Karpas-422 (cell line): ENCODE measurements at places on chromosomes 2 and 18. TPM values are rescaled to one million over a fixed set of nuclear protein-coding genes. Genes with fewer than 3 reads are reported as not detected.

- H3K27me3 ChIP-seq, result no peaks in the 10 kb centered on the region
- DNase-seq, result no peak
- peaks cover 5% of the 10 kb centered on the region for H3K4me1 ChIP-seq
- no peak overlapping the region for H3K27ac ChIP-seq
- H3K4me3 ChIP-seq, result no peak overlapping the region
- H3K36me3 ChIP-seq, result no peaks in the 10 kb centered on the region; the same call in 1 of the 2 replicates
These were observed 114.8 kb downstream of the ATL2 start for GRCh38 chr2:38262069-38262871.

GRCh38 chr2:172861098-172861497, 125.5 kb downstream of the RAPGEF4 start:
- H3K4me3 ChIP-seq, result no peak overlapping the region
- DNase-seq, result no peak
- no peaks in the 10 kb centered on the region for H3K4me1 ChIP-seq
- H3K27ac ChIP-seq, result no peak overlapping the region
- no peaks in the 10 kb centered on the region for H3K36me3 ChIP-seq

DNA sequence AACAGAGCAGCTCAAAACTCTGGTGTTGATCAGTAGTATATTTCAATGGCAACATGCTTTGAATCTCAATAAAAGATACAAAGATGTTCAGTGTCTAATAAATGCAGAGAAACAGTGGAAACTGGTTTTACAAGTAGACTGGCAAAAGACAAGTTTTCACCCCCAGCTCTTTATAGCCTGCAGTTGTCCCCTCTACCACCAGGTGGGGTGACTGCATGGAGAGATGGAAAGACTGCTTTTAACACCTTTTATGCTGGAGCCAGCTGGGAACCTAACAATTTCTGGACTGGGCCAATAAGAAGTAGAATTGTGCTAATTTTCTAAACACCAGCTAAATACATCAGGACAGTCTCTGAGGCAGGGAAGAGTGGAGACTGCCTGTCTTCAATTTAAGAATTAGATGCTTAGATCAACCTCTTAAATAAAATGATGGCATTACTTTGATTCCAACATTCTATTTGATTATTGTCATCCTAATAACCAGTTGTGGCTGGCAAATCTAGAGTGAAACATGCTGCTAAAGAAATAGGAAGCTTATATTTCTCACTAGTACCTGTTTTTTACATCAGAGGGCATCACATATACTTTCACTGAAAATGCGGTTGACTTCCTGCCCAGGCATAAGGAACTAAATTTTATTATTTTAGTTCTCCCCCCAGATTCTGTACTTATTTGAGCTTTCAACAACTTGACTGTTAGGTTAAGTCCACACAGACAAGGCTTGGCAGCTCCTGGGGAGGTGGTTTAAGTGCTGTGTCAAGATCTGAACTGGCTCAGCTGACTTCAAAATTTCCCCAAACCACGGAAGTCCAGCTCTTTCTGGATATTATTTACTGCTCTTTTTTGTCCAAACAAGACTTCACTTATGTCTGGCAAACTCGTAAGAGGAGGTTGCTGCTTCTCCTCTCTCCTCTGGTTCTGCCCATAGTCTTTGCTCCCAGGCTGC, 140.5 kb downstream of the TPGS2 start:
- H3K4me1 ChIP-seq, result peaks cover 49% of the 10 kb centered on the region
- DNase-seq, result peak; percentile 94
- H3K36me3 ChIP-seq, result 0 out of 2 replicates have a peak, but pooled peaks cover 3% of the 10 kb centered on the region
- H3K27me3 ChIP-seq, result no peaks in the 10 kb centered on the region

- no peak overlapping the region for H3K27ac ChIP-seq
- H3K4me1 ChIP-seq, result no peaks in the 10 kb centered on the region
- H3K36me3 ChIP-seq, result no peaks in the 10 kb centered on the region
- DNase-seq, result no peak
These were observed 19.8 kb upstream of the MAL start for GRCh38 chr2:95005726-95006125.

DNA sequence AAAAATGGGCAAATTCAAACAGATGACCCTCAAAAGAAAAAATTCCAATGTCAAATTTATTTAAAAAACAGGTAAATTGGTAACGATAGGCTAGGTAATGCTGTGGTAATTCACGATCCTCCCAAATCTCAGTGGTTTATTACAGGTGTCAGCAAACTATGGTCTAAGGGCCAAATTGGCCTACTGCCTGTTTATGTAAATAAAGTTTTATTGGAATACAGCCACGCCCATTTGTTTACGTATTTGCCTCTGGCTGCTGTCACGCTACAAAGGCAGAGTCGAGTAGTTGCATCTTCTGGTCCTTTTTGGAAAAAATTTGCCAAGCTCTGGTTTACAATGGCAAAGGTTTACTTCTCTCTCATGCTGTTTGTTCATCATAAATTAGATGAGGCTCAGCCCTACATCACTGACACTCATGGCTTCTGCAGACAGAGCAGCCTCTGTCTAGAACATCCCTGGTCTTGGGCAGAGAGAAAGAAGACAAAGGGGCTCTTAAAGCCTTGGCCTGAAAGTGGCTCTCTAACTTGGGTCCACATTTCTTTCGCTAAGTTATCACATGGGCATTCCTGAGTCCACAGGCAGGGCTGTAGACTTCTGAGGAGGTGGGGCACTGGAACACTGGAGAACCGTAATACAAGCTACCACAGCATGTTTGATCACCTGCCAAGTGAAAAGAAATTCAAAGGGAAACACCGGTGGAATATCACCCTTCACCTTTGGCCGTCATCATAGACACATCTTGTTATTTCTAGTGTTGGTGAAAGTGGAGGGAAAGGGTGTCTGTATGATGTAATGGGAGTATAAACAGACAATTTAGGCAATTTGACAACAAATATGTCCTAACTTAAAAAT, 34.8 kb downstream of the SP110 start:
- H3K36me3 ChIP-seq, result peaks cover 12% of the 10 kb centered on the region; the same call in 1 of the 2 replicates
- no peaks in the 10 kb centered on the region for H3K27me3 ChIP-seq

- no peaks in the 10 kb centered on the region for H3K36me3 ChIP-seq
- H3K4me1 ChIP-seq, result no peaks in the 10 kb centered on the region
- no peak for DNase-seq
These were observed 112.2 kb downstream of the DNAH6 start for GRCh38 chr2:84628486-84628885.

DNA sequence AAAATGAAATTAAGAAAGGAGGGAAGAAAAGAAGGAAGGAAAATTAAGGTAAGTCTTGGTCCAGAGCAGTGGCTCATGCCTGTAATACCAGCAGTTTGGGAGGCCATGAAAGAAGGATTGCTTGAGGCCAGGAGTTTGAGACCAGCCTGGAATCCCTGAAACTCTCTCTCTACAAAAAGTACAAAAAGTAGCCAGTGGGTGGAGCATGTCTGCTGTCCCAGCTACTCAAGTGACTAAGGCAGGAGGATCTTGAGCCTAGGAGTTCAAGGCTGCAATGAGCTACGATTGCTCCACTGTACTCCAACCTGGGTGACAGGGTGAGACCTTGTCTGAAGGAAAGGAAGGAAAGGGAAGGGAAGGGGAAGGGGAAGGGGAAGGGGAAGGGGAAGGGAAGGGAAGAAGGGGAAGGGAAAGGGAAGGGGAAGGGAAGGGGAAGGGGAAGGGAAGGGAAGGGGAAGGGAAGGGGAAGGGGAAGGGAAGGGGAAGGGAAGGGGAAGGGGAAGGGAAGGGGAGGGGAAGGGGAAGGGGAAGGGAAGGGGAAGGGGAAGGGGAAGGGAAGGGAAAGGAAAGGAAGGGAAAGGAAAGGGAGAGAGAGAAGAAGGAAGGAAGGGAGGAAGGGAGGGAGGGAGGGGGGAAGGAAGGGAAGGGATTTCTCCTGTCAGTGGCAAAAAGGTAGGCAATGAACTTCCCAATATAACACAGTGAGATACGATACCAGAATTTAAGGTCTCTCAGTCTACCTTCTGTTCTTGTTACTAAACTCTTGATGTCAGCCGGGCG, 412.8 kb downstream of the CMPK2 start:
- H3K27me3 ChIP-seq, result no peaks in the 10 kb centered on the region
- DNase-seq, result peak; percentile 82
- no peak overlapping the region for H3K27ac ChIP-seq
- peaks cover 8% of the 10 kb centered on the region for H3K4me1 ChIP-seq
- H3K36me3 ChIP-seq, result no peaks in the 10 kb centered on the region

- no peaks in the 10 kb centered on the region for H3K36me3 ChIP-seq
- H3K27me3 ChIP-seq, result no peaks in the 10 kb centered on the region
These were observed 118.8 kb downstream of the CTIF start for GRCh38 chr18:48657447-48658120.

- H3K4me3 ChIP-seq, result no peak overlapping the region
- DNase-seq, result no peak
- no peaks in the 10 kb centered on the region for H3K36me3 ChIP-seq
- no peaks in the 10 kb centered on the region for H3K27me3 ChIP-seq
- no peak overlapping the region for H3K27ac ChIP-seq
These were observed 67.7 kb downstream of the SLC40A1 start for GRCh38 chr2:189512879-189513278.

- DNase-seq, result peak; percentile 63
- H3K27me3 ChIP-seq, result no peaks in the 10 kb centered on the region
- H3K4me1 ChIP-seq, result no peaks in the 10 kb centered on the region
- H3K4me3 ChIP-seq, result no peak overlapping the region
- H3K27ac ChIP-seq, result no peak overlapping the region
These were observed 2005.9 kb upstream of the CELF4 start for GRCh38 chr18:39571511-39571910.

- no peak for DNase-seq
- no peaks in the 10 kb centered on the region for H3K27me3 ChIP-seq
- no peak overlapping the region for H3K27ac ChIP-seq
- no peak overlapping the region for H3K4me3 ChIP-seq
These were observed 5.0 kb downstream of the MGAT5 start for GRCh38 chr2:134258684-134259388.

- no peak for DNase-seq
- H3K4me1 ChIP-seq, result no peaks in the 10 kb centered on the region
- no peak overlapping the region for H3K4me3 ChIP-seq
These were observed 327.6 kb downstream of the NCKAP5 start for GRCh38 chr2:133240491-133241223.

DNA sequence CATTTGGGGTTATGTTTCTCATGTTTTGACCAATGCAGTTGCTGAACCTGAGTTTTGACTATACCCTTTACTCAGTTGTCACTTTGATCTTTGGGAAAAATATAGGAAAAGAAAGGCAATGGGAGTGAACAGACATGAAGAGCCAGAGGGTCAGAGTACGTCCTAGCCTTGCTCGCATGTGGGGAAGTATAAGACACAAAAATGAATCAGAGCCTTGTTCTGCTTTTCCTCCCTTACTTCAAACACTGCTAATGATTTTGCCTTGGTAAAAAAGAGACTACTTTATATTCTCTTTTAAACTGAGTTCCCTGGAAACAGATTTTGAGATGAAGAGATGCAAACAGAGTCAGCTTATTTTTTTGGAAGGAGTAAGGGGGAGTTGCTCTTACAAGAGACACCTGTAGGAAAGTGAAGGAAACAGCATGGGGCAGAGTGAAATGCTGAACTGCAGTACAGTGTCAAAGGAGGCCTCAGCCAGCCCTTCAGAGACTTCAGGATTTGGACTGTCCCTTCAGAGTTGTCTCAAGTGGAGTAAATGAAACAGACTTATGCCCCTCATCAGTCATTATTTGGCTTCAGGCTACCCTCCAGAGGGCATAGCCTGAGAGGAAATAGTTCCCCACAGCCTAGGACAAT, 11.1 kb upstream of the FAP start:
- H3K27me3 ChIP-seq, result no peaks in the 10 kb centered on the region
- H3K4me1 ChIP-seq, result no peaks in the 10 kb centered on the region
- H3K36me3 ChIP-seq, result no peaks in the 10 kb centered on the region
- H3K4me3 ChIP-seq, result no peak overlapping the region
- no peak overlapping the region for H3K27ac ChIP-seq

- no peak for DNase-seq
- no peaks in the 10 kb centered on the region for H3K27me3 ChIP-seq
- no peaks in the 10 kb centered on the region for H3K36me3 ChIP-seq
These were observed 16.2 kb upstream of the MAPRE2 start for GRCh38 chr18:35024965-35025364.

GRCh38 chr2:141933226-141933625, 197.6 kb downstream of the LRP1B start:
- no peaks in the 10 kb centered on the region for H3K36me3 ChIP-seq
- no peak for DNase-seq
- H3K4me3 ChIP-seq, result no peak overlapping the region

DNA sequence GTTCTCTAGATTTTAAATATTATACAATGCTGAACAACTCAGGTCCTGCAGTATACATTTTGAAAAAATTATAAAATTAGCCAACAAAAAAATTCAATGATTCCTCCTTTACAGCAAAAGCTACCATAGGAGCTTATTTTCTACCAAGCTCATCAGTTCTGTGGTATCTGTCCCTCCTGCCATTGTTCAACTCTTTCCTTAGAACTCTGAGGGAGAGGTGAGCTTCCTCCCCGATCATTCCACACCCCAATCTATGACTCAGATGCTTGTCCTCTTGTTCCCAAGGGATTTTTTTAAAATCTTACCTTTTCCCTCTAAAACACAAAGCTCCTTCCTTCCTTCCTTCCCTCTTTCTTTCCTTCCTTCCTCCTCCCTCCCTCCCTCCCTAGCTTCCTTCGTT, 13.5 kb downstream of the DPP4 start:
- H3K27ac ChIP-seq, result no peak overlapping the region
- H3K4me1 ChIP-seq, result no peaks in the 10 kb centered on the region
- H3K36me3 ChIP-seq, result no peaks in the 10 kb centered on the region

- no peak overlapping the region for H3K4me3 ChIP-seq
- H3K27me3 ChIP-seq, result no peaks in the 10 kb centered on the region
- no peaks in the 10 kb centered on the region for H3K36me3 ChIP-seq
- no peak for DNase-seq
- peaks cover 5% of the 10 kb centered on the region for H3K4me1 ChIP-seq
These were observed 32.1 kb downstream of the GKN2 start for GRCh38 chr2:68920481-68921170.

DNA sequence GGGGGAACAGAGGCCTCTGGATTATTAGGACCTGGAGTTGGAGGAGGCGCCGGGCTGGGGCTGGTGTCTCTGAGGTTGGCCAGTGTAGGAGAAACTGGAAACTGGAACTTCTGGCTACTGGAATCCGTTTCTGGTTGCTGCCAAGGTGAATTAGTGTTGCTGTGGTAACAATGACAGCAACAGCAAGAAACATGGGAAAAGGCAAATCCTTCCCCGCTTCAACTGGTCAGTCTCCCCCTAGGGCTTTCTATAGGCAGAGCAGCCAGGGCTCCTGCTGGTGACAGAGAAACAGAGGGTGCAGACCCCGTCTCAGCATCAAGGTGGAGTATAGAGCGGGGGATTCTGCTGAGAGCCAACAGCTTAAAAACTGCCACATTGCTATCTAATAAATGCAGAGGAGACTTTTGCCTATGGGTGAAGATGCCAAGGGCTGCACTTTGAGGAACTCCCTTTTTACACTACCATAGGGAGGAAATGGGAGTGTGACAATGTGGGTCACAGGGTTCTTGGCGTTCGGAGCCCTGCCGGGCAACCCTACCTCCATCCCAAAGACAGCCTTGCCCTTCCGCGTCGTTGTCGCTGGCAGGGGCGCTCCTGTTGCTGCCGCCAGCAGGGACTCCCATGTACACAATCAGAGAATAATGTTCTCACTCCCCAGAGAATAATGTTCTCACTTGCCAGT, 81.4 kb upstream of the CABLES1 start:
- H3K27me3 ChIP-seq, result no peaks in the 10 kb centered on the region
- H3K27ac ChIP-seq, result no peak overlapping the region
- DNase-seq, result no peak
- no peak overlapping the region for H3K4me3 ChIP-seq
- no peaks in the 10 kb centered on the region for H3K4me1 ChIP-seq

LONRF2 gene
- not detected in 2 replicates for total RNA-seq

EGR4 gene
- 0.14 and 0.75 TPM in 2 replicates for total RNA-seq

UPP2 gene
- not detected in 2 replicates for total RNA-seq

CYTIP gene
- total RNA-seq, result 72.2 and 97.7 TPM in 2 replicates

MYL1 gene
- not detected in 2 replicates for total RNA-seq

TRIM43 gene
- total RNA-seq, result not detected in 2 replicates

GDF7 gene
- under 0.01 and 0.29 TPM in 2 replicates for total RNA-seq

GPR17 gene
- not detected in 2 replicates for total RNA-seq

TRIM54 gene
- total RNA-seq, result not detected in 2 replicates

KCTD1 gene
- total RNA-seq, result 2.1 and 4.9 TPM in 2 replicates

MAPRE3 gene
- 0.30 and 0.65 TPM in 2 replicates for total RNA-seq

C2orf69 gene
- total RNA-seq, result 14.3 and 21.1 TPM in 2 replicates

SERPINB3 gene
- not detected in 2 replicates for total RNA-seq

SOS1 gene
- 34.6 and 91.7 TPM in 2 replicates for total RNA-seq
